Left lung (tissue), 14 donors: ENCODE measurements at places on chromosomes 12 and 14. TPM values are rescaled to one million over a fixed set of nuclear protein-coding genes. Genes with fewer than 3 reads are reported as not detected.

- no peak for DNase-seq
Measured at GRCh38 chr14:84751745-84752144, 778.2 kb upstream of the FLRT2 start.

DNA sequence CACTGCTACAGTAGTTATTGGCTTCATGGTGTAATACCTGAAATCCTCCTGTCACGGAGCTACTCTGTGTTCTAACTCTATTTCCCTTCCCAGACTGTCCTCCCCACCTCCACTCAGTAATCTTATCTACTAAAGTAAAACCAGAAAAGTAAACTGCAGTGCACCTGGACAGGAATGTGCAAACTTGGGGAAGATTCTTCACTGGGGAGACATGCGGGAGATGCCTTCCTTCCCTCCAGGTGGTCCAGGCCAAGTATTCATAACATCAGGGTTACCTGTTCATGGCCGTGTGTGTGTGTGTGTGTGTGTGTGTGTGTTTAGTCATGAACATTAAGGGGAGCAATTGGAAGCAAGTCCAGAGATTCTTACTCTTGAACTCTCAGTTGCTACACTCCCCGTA lies 84.1 kb downstream of the IFNG start:
- DNase-seq = no peak

DNA sequence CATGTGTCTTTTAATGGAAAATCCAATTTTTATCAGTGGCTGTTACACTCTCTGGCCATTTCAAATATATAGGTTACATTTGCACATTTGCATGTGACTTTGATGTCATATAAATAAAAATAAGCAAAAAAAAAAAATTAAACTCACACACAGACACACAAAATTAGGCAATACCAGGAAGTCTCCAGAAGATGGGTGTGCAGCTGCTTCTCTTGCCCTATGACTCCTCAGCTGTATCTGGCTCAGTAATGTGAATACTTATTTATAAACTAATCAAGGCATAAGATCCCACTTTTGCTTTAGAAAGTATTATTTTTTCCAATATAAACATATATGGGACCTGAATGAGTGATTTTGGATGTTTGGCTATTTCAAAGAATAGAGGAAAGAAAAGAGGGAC lies 461.1 kb downstream of the LRIG3 start:
- DNase-seq = no peak

- DNase-seq = no peak
Measured at GRCh38 chr12:132559652-132560363, 50.6 kb downstream of the LRCOL1 start.

Gene SYCP3
- total RNA-seq = 0.76 TPM

Gene C12orf50
- total RNA-seq = not detected
